ENCODE measurements at places on chromosomes 7 and 10.

DNA sequence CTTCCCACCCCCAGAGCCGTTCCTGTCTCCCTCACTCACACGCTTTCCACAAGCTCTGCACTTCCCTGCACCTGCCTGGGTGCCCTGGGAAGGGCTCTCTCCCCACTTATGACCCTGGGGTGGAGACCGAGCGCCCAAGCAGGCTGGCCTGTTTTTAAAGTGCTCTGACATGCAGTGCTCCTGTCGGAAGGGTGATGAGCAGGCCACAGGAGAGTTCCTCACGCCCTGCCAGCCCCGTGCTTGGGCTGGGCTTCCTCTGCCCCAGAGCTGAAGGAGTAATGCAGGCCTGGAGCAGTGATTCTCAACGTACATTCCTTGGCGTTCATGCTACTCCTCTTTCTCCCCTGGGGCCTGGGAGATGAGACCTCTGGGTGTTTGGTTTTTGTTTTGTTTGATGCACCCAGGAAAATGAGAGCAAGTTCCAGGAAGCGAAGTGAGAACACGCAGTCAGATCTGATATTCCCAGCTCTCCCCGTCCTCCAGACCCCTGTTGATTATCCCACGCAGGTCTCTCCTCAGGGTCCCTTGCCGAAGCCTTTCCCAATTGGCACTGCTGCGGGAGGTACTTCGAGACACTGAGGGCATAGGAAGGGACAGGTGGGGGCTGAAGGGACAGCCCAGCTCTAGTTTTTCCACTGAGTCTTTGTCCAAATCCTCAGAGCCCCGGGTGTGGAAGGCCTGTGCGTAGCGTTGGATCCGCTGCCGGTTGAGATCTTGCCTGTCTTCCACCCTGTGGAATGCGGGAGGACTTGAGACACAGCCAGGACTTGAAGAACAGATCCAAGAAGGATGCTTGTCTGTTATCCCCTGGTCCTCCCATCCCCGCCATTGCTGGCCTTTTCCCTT is 14.1 kb downstream of the TRPV6 start:
- no peak for DNase-seq

DNA sequence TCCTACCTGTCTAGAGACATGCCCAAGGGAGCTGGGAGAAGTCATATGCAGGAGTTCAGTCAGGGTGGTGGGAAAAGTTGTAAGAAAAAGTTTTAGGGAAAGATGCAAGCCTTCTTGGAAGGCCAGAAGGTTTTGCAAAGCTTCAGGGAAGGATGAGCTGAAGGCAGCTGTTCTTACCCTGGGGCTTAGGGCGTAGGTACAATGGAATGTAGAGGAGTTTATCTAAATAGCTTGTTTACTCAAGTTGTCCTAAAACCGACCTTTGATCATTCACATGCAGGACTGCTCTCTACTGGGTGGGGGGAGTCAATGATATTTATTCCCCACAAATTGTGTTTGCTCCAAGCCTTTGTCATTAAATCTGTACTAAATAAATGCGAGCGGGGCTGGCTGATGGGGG is 277.0 kb downstream of the CRPPA start:
- DNase-seq, result no peak

GRCh38 chr7:21934808-21935207 is 10.9 kb downstream of the CDCA7L start:
- no peak for DNase-seq

- no peak for DNase-seq
Measured at GRCh38 chr10:95770084-95770720, 14.2 kb downstream of the ENTPD1 start.

DNA sequence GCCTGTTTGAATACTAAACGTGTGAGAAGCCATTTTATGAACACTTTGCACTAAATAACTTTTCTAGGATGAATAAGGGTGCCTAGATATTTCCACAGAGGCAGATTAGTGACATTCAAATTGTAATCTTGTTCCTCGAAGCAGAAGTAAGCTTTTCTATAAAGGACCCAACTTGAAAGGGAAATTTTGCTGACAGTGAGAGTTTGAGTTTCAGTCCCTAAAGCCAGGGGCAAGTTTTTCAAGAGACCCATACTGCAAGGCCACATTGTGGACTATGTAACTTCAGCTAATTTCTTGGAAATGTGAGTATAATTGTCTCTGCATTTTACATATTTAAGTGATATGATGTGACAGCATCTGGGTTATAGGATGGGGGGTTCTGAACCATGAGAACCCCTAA is 387.2 kb upstream of the ETV1 start:
- DNase-seq, result no peak

DNA sequence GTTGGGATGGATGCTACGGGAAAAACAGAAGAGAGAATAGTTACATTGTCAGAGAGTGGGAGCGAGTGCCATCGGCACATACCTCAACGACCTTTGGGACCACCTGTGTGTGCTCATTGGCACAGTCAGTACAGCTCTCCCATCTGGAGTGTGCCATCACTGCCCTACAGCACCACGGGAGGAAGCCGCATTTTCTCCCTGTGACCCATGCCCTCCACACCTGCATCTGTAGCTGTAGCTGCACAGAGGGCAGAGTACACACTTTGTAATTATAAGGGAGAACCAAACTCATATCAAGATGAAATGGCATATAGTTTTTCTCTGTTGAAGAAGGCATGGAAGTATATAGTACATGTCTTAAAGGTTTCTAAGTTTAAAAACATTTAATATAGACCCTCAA is 207.4 kb downstream of the LHFPL3 start:
- DNase-seq, result no peak

GRCh38 chr10:110203500-110204455 is 3.6 kb upstream of the MXI1 start:
- no peak for DNase-seq

DNA sequence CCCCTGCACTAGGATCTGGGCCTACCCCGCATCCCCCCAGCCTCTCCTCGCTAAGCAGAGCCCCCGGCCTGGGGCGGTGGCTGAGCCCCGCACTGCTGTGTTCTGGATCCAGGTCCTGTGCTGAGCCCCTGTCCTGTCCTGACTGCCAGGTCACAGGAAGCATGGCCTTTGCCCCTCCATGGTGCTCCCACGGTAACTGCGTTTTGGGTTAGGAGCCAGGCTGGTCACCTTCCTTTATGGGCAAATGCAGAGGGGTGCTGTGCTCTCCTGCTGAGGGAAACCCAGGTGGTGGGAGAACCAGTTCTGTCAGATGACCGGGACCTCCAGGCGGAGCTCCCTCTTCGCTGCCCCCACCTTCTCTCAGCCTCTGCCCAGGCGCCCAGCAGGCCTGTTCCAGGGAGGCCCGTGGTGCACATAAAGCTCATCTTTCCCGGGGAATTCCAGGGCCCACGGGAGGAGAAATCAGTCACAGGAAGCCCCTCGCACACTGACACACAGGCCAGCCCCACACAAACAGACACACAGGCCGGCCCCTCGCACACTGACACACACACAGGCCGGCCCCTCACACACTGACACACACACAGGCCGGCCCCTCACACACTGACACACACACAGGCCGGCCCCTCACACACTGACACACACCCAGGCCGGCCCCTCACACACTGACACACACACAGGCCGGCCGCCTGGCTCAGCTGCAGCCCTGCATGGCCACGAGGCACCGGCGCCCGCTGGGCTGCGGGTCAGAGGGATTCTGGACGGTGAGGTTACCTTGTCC is 75.6 kb downstream of the CFAP46 start:
- DNase-seq, result no peak

DNA sequence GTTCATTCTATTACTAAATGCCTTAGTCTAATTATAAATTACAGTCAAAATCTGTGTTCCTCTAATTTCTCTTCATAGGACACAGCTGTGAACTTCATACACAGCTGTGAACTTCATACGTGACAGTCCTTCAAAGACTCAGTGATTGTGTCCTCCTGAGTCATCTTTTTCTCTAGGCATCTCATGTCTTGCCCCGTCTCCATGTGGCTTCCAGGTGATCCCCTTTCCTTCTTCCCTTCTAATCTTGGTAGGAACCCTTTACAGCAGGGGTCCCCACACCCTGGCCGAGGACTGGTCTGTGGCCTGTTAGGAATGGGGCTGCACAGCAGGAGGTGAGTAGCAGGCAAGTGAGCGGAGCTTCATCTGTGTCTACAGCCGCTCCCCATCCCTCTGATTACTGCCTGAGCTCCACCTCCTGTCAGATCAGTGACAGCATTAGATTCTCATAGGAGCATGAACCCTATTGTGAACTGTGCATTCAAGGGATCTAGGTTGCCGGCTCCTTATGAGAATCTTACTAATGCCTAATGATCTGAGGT is 14.0 kb upstream of the EIF5AL1 start:
- DNase-seq, result no peak

DNA sequence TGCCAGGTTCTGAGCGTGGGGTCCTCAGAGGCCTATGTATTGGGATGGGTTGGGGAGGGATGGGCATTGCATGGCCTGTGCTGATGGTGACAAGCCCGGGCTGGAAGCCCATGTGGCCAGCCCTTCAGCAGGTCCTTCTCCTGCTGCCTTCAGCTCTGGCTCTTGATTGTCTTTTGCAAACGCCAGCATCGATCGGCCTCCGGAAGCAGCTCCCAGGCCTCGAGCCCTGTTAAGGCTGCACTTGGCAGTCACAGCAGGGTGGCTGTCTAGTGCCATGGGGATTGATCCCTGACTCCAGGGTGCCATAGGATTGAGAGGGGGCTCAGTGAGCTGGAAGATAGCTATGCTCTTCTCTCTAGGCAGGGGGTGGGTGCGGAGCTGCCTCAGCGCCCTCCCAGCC is 51.4 kb downstream of the CDH23 start:
- DNase-seq, result no peak

DNA sequence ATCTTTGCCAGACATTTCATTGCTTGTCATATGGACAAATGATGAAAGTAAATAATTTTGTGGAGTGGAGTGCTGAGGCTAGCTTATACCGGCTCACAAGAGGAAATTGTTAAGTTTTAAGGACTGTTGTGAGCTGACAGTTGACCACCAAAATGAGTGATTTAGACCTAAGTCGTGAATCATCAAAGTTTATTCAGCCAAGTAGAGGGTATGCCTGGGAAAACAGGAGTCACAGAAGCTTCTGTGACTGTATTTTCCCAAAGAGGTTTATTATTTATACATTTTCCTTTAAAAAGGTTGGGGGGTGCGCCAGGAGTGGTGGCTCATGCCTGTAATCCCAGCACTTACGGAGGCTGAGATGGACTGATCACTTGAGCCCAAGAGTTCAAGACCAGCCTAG is 21.8 kb downstream of the MRPS24 start:
- no peak for DNase-seq

- DNase-seq, result no peak
Measured at GRCh38 chr7:14837216-14837615, 65.3 kb downstream of the DGKB start.

- no peak for DNase-seq
Measured at GRCh38 chr10:2856598-2856997, 210.8 kb upstream of the PFKP start.

- DNase-seq, result no peak
Measured at GRCh38 chr7:44498230-44498954, 7.9 kb upstream of the NUDCD3 start.

- DNase-seq, result no peak
Measured at GRCh38 chr7:5528815-5529442, 105.3 kb upstream of the TNRC18 start.

DNA sequence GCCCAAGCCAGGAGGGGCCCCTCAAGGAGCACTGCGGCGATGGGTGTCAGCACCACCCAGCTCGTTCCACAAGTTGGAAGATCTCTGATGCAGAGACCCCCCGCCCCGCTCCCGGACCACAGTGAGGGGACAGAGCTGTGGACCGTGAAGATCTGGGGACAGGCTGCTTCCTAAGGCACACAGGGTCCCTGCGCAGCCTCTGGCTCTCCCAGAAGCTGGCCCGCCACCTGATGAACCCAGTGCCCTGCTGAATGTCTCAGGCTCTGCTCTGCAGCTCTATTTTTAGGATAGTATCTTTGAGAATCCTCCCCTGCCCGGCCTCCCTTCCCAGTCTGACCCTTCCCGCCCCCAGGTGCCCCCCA is 29.7 kb downstream of the GBX1 start:
- no peak for DNase-seq

DNA sequence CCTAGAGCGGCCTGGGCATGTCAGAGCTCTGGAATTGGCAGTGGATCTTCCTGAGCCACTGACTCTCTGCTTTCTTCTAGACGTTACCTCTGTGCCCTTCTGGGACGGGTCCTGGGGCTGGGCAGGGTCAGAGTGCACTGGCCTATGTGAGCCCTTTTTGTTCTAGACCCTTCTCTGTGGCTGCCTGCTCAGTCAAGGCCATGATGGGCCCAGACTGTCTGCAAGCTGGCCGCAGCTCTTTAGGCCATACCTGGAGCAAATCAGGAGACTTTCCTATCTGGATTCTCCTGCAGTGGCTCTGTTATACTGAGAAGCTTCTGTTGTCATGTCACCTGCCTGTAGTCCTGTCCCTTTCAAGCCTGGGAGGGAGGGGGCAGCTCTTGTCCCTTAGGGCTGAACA is 70.1 kb downstream of the ADCY1 start:
- no peak for DNase-seq

DNA sequence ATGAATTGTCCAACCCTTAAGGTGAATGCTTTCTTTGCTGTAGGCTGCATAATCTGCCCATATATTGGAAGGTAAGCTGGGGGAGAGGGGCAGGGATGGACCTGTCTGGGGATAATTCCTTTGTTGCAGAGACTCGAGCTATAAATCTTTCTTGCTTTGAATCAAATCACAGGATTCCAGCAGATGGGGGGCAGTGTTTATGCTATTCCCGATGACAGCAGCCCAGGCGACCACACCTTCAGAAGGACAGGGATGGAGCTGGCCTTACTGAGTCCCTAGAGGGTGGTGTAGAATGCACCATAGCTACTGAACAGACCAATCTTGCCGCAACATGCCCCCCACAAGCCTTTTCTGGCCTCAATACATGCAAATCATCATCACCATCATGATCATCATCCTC is 2.5 kb downstream of the PODXL start:
- DNase-seq, result no peak

DNA sequence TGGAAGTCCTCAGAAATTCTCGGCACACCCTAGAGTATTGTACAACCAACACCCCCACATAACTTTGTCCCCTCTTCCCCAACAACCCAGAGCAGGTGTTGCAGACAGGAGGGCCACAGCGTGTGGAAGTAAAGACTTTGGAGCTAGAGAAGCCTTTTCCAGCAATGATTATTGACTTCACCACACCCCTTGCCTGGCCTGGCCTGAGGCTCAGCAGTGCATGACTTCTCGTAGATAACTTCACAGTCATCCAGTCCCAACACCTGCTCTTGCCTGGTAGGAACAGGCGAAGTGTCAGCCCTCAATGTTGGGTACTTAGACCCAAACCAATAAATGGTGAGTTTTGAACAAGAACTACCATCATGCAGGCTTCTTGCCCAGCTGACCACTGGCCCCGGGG is 36.7 kb downstream of the GOT1 start:
- DNase-seq, result no peak

GRCh38 chr7:48421357-48421756 is 250.1 kb downstream of the ABCA13 start:
- no peak for DNase-seq

- DNase-seq, result no peak
Measured at GRCh38 chr7:133115596-133115995, 33.7 kb upstream of the CHCHD3 start.

DNA sequence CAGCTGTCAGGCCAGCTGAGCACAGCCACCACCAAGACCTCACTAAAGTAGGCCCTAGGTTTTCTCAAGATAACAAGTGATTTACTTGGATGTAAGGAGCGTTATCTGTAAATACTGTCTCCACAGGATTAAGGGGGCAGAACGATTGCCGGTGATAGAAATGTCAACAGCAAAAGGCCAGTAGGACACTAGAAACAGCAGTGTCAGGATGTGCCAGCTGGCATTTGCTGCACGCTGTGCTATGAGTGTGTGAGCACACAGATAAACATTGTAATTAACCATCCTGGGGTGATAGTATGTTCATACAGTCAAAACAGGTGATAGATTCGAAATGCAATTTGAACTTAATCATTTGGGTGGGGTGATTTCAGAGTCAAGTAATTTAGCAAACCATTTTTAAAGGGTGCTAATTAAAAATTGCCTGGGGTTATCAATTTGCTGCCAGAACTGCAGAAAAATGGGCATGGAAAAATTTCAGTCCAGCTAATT is 36.3 kb upstream of the NOBOX start:
- no peak for DNase-seq
